ENCODE measurements at places on chromosomes 12 and 14. TPM values are rescaled to one million over a fixed set of nuclear protein-coding genes. Genes with fewer than 3 reads are reported as not detected.
A peak's percentile ranks its signal among the peaks of the same experiment; 100 is the strongest.

PYM1 gene
- total RNA-seq = 21.2 TPM

CACNA1C gene
- total RNA-seq = 127 TPM

ATF7IP gene
- total RNA-seq = 55.0 TPM

ITPR2 gene
- total RNA-seq = 25.4 TPM

DNA sequence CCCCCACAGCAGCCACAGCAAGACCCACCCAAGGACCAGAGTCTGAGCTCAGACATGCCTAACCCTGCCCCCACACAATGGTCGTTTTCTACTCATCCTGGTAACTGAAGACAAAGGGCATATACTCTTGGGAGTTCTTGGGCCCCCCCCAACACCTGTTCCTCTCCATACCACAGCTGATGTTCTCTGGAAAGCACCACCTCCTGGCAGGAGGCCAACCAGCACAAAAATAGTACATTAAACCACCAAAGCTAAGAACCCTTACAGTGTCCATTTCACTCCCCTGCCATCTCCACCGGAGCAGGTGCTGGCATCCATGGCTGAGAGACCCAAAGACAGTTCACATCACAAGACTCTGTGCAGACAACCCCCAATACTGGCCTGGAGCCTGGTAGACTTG lies 80.6 kb upstream of the DAAM1 start:
- no peak for DNase-seq

DNA sequence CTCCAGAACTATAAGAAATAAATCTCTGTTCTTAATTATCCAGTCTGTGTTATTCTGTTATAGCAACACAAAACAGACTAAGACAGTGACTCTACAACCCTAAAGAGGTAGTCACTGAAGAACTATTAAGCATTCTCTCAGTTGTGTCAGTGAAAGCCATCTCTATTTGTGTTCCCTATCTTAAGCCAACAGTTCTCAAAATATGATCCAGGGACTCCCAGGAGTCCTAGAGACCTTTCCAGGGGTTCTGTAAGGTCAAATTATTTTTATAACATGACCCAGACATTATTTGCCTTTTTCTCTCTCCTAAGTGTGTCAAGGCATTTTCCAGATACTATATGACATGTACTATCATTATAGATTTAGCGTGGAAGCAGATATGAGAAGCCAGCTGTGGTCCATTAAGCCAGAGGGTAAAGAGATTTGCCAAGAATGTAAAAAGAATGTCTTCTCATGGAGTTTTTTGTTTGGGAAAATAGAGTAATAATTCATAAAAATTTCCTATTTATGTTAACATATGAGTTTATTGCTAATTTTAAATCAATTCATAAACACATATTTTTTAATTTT lies 315.8 kb downstream of the RGS6 start:
- no peak for DNase-seq

GRCh38 chr14:35855876-35856481 lies 29.8 kb downstream of the BRMS1L start:
- no peak for DNase-seq

DNA sequence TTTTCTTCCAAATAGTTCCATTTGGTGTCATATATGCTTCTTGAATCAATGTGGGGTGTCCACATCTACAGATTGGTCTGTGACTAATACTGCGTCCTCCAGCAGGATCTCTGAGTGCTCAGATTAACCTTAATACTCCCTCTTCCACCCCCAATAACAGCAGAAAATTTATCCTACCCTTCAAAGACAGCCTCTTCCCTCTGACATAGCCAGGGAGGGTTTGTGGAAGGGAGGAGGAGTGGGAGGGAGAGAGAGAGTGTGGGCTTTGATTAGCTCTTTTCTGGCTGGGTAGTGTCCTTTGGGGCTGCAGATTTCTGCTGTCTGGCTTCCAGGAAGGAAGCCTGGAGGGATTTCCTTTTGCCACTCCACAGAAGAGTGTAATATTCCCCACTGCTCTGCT lies 220.7 kb downstream of the TTC6 start:
- DNase-seq = no peak

DNA sequence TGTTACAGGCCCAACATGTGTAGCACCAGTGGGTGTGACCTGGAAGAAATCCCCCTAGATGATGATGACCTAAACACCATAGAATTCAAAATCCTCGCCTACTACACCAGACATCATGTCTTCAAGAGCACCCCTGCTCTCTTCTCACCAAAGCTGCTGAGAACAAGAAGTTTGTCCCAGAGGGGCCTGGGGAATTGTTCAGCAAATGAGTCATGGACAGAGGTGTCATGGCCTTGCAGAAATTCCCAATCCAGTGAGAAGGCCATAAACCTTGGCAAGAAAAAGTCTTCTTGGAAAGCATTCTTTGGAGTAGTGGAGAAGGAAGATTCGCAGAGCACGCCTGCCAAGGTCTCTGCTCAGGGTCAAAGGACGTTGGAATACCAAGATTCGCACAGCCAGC lies 8.6 kb downstream of the BCL2L14 start:
- no peak for DNase-seq

DNA sequence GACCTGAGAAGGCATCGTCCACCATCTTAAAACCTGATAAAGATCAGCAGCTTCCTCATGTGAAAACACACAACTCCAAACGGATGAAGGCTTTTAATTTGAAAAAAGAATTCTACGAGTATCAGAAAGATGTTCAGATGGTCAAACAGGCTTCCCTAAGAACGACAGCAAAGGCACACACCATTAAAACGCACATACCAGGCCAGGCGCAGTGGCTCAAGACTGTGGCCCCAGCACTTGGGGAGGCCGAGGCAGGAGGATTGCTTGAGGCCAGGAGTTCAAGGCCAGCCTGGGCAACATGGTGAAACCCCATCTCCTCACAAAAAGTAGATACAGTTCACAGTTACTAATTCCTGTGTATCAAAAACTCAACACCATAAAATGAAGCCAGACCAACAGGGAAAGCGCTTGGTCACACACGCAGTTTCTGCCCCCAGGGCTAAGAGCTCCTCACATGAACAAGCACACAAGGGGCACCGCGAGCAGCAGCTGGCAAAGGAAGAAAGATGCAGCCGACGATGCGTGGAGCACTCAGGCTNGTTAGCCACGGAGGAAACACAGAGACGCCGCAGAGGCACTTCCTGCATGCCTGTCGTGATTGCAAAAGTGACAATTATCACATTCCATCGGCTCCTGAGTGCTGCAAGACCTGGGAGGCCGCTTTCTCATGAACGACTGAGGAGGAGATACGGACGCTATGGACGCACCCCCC lies 78.0 kb downstream of the NOC4L start:
- no peak for DNase-seq

GRCh38 chr14:55370883-55371455 lies 40.7 kb downstream of the ATG14 start:
- DNase-seq = no peak

GRCh38 chr12:64610079-64610659 lies at the start of gene RASSF3:
TSS of gene RASSF3 (plus strand) at chr12:64610495. CDS start at chr12:64610633, 138 bp downstream.
- DNase-seq = peak; percentile 79

All from left cardiac atrium (tissue), 4 donors.